Cerebellar nuclear complex (tissue), 1 donor: ENCODE measurements at places on chromosomes 2 and 18.

GRCh38 chr2:73897240-73897583 is 4.4 kb downstream of the ACTG2 start:
- DNase-seq = no peak

DNA sequence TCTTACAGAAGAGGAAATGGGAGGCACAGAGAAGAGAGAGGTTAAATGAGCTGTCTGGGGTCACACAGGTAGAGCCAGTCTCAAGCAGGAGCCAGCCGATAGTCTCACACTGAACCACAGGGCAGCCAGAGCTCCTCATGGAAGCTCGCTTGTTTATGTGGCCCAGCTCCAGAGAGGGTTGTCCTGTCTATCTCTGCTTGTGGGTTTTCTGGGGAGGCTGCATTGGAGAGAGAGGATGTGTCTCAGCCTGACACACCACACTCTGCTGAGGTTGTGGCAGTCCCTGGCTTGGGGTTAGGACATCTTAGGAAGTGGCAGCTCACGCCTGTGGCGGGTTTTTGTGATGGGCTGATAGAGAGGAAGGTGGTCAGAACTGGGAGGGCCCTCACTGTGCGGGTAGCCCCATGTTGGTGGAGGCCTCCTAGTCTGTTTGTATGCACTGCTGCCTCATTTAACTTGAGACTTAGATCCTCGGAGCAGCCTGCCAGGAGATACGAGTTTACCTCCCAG is 52.3 kb downstream of the TCF7L1 start:
- no peak for DNase-seq

GRCh38 chr2:102024410-102024809 is 32.6 kb downstream of the IL1R2 start:
- DNase-seq = no peak

- no peak for DNase-seq
Observed at GRCh38 chr2:9775999-9776712, 67.1 kb upstream of the TAF1B start.

- DNase-seq = no peak
Observed at GRCh38 chr2:156115338-156115737, 217.2 kb downstream of the NR4A2 start.

DNA sequence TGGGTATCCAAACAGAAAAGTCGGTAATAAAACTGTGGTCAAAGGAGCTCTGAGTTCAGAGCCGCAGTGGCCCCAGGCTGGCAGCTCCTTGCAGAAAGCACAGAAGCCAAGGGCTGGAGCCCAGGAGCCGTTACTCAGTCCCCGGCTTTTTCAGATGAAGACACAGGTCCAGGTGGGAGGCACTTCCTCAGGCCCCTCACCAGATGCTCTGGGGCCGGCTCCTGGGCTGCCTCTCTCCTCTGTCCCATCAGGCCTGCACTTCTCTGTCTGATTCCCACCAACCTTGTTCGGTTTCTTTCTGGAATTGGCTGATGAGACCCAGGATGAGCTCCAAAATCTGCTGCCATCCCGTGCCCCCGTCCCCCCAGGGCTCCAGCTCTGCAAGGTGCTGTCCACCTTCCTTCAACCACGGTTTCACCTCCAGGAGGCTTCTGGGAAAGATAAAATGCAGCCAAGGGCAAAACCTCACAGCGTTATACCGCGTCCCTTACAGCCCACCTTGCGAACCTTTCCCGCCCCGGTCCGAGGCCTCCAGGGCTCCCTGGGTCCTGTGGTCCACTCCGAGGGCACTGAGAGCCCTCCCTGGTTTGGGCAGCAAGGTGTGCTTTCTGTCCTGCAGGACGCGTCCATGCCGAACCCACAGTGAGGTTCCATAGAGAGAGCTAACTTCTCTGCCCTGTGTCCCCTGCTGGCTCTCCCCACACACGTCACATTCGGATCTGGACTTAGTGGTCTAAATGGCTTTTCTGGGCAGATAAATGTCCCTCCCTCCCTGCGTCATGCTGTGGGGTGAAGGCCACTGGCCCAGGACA is 102.9 kb downstream of the TPO start:
- no peak for DNase-seq

- DNase-seq = no peak
Observed at GRCh38 chr2:234814374-234814773, 137.4 kb upstream of the SH3BP4 start.

DNA sequence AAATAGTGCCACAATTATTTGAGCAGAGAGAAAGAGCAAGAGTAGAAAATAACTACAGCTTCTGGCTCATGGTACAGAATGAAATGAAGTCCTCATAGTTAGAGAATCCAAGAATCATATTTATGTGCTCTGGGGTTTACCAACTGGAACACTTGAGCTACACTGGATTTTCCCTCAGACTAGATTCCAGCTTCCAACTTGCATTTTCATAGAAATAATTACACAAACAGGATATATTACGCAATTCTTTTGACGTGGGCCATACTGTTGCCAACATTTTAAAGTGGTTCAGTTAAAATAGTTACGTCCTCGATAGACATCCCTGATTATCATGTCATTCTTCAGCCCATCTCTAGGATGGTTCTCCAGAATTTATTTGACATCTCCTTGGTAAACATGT is 129.2 kb downstream of the ETAA1 start:
- no peak for DNase-seq

GRCh38 chr2:38248255-38248654 is 128.8 kb downstream of the ATL2 start:
- no peak for DNase-seq

- no peak for DNase-seq
Observed at GRCh38 chr2:69154106-69154505, 141.1 kb downstream of the ANTXR1 start.

DNA sequence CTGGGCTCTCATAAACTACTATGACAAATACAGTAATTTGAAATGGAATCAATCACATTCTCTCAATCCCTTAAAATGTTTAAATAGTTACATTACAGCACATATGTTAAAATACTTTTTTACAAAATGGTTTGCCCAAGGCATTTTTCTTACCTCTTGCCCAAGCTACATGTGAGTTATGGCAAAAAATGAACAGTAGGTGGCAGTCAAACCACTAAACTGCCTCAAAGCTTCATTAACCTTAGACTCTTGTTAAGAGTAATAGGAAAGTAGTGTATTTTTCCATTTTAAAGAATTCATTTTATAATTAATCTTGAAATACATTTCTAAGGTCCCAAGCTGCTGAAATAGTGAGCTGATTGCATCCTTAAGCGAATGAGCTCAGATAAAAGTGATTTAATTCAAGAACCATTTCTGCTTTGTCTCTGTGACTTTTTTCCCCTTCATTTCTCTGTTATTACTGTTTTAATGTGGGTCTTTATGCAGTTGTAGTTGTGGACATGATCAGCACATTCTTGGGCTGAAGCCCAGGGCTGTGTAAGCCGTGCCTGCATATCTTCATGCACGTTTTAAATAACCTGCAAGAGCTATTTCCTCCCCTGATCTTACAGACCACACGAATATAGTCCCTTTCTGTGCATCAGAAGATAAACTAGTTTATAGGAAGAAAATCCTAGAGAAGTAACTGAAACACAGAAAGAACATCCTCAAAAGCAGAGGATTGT is 311.8 kb downstream of the LNPK start:
- no peak for DNase-seq

DNA sequence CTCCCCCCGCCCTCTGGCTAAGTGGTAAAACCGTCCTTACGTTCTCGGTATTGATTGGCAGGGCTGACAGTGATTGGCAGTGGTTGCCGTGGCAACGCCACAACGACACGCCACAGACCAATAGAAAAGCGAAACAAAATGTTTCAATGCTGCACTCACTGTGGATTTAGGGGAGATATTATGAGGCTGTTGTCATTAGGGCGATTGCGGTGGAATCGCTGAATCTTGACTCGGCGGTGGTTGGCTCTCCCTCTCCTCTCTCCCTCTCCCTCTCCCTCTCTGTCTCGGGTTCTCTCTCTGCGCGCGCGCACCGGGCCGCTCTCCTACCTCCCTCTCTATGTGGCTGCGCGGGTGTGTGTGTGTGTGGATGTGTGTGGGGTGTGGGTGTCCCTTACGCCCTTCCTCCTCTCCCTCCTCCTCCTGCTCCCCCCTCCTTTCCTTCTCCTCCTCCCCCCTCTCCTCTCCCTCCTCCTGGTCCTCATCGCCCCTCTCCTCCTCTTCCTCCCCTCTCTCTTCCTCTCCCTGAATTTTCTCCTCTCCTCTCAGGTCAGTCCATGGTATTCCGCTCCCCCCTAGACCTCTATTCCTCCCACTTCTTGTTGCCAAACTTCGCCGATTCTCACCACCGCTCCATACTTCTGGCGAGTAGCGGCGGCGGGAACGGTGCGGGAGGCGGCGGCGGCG is at the start of gene SIX3:
Gene SIX3, plus strand, starts transcription at position 152 of the 684 bp plus-strand sequence. Its CDS starts 403 bp downstream, at position 555.
- no peak for DNase-seq

- no peak for DNase-seq
Observed at GRCh38 chr2:25215948-25216679, 47.7 kb upstream of the POMC start.

DNA sequence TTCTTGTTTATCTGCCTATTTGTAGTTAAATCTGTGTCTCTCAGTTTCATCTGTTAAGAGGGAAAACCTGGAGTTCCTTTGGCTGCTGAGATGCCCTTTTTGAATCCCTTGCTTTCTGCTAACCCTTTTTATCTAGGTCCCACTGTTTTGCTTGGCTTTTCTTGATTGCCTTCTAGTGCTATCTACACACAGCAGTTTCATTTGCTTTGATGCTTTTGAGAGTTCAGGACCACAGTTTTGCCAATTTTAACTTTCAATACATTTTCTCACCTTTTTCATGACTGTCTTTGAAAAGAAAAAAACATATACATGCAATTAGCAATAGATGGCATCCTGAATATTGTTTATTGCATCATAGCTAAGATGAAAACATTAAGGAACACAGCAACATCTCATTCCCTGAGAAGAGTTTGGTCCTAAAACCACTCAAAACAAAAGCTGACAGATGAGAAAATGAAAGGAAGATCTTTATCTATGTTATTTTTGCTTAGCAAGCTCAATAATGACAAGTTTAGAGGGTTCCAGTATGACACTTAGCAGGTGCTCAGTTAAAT is 241.4 kb upstream of the MEX3C start:
- no peak for DNase-seq

DNA sequence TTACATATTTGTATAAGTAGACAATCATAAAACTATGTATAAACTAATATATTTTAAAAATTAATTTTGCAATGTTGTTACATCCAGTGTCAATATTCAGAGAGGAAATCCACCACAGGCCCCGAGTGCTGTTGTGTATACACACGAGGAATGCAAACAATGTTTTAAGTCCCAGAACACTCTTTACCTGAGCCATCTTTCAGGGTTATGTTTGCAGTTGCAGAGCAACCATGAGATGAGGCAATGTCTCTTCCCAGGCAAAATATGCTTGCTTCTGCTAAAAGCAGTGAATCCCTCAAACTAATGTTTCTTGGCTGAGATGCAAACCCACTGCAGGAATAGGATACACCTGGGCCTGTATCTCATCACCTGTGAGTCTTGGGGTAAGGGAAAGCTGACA is 91.3 kb downstream of the ASXL2 start:
- no peak for DNase-seq

DNA sequence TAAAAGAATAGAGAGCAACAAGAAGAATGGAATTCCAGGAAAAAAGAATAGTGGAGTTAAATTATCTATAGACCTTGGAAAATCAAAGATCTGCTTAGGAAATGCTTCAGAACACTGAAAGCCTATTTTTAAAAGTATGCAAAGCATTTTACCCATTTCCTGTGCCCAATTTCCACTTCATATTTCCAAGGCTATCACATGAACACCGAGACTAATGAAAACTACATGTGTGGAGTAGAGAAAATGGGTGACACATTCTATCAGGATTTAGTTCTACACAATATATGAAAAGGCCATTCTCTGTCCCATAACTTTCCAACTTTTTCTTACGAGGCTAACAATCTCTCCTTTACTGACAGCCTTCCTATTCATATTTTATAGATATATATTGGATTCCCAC is 279.4 kb downstream of the CCDC178 start:
- no peak for DNase-seq

- no peak for DNase-seq
Observed at GRCh38 chr2:1173528-1173927, 222.9 kb downstream of the SNTG2 start.

DNA sequence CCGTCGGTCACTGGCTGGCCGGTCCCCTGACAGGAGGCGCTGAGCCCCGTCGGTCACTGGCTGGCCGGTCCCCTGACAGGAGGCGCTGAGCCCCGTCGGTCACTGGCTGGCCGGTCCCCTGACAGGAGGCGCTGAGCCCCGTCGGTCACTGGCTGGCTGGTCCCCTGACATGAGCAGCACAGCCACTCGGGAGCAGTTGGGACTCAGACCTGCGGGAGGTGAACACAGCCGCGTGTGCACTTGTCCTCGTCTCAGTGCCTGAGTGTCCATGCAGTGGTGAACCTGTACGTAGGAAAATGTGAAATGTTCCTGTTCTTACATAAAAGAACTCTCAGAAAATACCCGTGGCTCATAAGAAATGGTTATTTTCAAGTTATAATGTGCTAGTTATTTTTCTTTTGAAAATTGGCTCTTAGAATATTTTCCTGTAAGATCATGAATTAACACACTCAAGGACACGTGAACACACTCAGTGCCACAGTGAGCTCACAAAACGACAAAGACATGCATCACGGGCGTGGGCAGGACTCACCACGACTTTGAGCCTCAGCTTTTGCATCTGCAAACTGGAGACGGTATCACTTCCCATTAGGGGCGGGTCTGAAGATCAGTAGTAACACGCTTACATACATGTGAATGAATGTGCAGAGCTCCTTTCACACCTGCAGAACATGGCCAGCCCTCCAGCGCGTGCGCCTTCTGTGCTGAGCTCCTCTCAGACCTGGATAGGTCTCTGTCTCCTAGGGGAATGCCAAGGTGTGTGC is 21.1 kb upstream of the NFATC1 start:
- DNase-seq = no peak

DNA sequence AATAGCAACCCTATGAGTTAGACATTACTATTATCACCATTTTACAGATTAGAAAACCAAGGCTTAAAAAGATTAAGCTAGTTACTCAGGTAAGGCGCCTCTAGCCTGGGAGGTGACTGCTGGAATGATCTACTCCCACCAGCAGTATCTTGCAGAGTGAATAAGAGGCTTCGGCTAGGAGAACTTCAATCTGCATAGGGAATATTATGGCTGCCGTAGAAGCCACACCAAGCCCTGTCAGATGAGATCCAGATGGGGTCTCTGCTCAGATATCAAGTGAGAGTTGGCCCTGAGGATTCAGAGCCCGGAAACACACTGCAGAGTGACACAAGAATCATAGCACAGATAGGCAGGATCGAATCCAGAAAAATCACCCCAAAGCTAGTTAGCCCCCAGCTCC is 21.5 kb upstream of the PKDCC start:
- DNase-seq = no peak
